Progenitor cell of endocrine pancreas (in vitro differentiated cells): ENCODE measurements at places on chromosomes 12 and 14.

GRCh38 chr14:68331426-68331825, 461.4 kb downstream of the ZFP36L1 start:
- H3K4me1 ChIP-seq, result peaks cover 13% of the 10 kb centered on the region
- H3K4me3 ChIP-seq, result no peak overlapping the region
- DNase-seq, result no peak
- H3K27ac ChIP-seq, result no peak overlapping the region

GRCh38 chr12:50933459-50934124, 18.8 kb upstream of the HIGD1C start:
- peaks cover 26% of the 10 kb centered on the region for H3K4me1 ChIP-seq
- H3K27ac ChIP-seq, result no peak overlapping the region
- no peak overlapping the region for H3K4me3 ChIP-seq
- peaks cover 1% of the 10 kb centered on the region for H3K36me3 ChIP-seq

DNA sequence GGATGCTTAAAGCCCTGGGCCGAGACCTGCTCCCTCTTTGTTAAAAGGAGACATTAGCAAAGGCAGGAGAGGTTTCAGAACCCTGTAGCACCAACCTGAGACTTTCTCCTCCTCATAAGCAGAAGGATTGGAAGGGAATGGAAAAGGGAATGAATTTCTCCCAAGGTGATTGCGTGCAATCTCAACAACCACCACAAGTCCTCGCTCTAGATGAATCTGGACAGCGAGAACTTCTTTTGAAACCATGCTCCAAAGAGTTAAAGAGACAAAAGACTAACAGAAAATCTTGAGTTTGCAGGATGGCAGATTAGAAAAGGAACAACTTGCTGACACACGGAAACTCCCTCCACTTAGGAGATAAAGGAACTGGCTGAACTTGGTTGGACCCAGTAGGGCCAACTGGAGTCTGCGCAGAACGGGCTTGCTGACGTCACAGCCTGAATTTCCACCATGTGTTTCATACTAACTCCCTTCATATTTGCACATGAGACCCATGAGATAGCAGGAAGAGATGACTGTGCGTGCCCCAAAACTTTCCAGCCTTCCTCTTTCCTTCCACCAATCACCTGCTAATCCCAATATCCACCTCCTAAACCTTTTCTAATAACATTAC, 137.0 kb downstream of the PTPN11 start:
- H3K27me3 ChIP-seq, result peaks cover 21% of the 10 kb centered on the region
- H3K4me3 ChIP-seq, result no peak overlapping the region
- no peaks in the 10 kb centered on the region for H3K36me3 ChIP-seq
- no peak for DNase-seq
- H3K4me1 ChIP-seq, result no peaks in the 10 kb centered on the region

DNA sequence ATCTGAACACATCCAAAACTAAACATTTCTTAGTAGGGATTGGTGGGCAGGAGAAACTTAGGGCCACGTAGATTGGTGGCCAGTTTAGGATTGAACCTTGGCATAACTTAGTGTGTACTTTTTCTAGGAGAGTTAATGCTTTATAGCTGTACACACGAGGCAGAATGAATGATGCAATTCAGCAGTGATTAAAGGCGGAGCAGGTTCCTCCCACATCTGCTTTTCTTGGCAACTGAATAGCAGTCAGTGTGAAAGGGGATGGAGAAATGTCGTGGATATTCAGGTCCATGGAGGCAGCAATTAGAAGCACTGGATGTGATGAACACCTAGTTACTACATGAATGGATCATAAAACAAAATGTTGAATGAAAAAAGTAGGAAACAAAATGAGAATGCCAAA, 493.8 kb downstream of the FUT8 start:
- DNase-seq, result no peak
- H3K27me3 ChIP-seq, result no peaks in the 10 kb centered on the region
- no peaks in the 10 kb centered on the region for H3K4me1 ChIP-seq
- no peak overlapping the region for H3K4me3 ChIP-seq

DNA sequence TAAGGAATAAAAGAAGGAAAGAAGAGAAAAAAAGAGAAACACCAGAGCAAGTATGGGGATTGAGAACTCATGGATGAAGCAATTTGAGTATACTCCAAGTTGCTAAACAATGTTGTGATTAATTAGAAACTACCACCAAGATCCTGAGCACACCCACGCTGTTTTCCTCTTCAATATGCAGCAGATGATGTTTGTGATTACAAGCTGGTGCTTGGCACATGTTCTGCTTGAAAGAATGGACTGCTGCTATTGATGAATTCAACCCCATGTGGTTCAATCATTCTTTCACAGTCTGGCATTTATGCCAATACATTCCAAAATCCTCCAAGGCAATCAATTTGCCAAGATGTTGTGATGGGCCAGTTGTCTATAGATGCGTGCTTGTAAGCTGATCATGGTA, 146.8 kb downstream of the SLC2A13 start:
- no peaks in the 10 kb centered on the region for H3K4me1 ChIP-seq
- no peak overlapping the region for H3K27ac ChIP-seq
- no peaks in the 10 kb centered on the region for H3K36me3 ChIP-seq
- H3K4me3 ChIP-seq, result no peak overlapping the region

DNA sequence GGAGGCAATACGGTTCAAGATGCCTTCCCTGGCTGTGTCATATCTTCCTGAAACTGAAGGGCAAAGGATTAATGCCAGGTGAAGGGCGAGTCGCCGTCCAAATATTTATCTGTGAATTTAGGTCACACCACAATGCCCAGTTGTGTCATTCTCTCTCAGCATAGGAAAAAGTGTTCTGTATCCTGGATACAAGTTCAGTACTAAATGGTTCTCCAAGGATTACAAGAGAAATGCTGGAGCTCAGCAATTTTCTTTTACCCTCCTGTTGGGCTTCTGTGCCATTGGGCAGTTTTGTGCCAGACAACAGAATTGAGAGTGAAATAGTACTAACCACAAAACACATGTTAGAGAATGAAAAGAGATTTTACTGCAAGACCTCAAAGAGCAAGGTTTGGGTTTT, 493.9 kb downstream of the EGLN3 start:
- H3K4me3 ChIP-seq, result no peak overlapping the region
- no peak overlapping the region for H3K27ac ChIP-seq
- H3K36me3 ChIP-seq, result no peaks in the 10 kb centered on the region
- DNase-seq, result no peak
- H3K4me1 ChIP-seq, result peaks cover 8% of the 10 kb centered on the region

DNA sequence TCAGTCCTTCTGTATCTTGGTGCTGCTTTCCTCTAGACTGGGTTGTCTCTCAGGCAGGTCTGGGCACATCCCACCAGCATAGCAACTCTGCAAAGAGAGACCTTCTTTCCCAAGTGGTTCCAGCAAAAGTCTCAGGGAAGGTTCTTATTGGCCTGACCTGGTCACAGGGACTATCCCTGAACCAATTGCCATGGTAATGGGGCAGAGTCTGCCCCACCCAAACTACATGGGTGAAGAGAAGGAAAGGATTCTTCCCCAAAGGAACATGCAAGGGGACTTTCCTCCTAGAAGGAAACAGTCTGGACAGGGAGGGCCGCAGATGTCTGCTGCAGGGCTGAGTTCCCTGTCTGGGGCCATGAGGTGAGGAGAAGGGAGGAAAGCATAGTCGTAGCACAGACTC, 122.2 kb upstream of the NCOR2 start:
- no peak for DNase-seq
- H3K4me1 ChIP-seq, result peaks cover 13% of the 10 kb centered on the region
- peaks cover 6% of the 10 kb centered on the region for H3K27me3 ChIP-seq
- no peak overlapping the region for H3K27ac ChIP-seq

GRCh38 chr12:12582193-12582881, 19.7 kb upstream of the DUSP16 start:
- no peak overlapping the region for H3K27ac ChIP-seq
- DNase-seq, result no peak
- H3K36me3 ChIP-seq, result no peaks in the 10 kb centered on the region
- H3K27me3 ChIP-seq, result no peaks in the 10 kb centered on the region
- H3K4me3 ChIP-seq, result no peak overlapping the region

- no peak overlapping the region for H3K27ac ChIP-seq
- no peak overlapping the region for H3K4me3 ChIP-seq
- H3K36me3 ChIP-seq, result no peaks in the 10 kb centered on the region
- H3K27me3 ChIP-seq, result peaks cover 15% of the 10 kb centered on the region
- DNase-seq, result no peak
- no peaks in the 10 kb centered on the region for H3K4me1 ChIP-seq
Observed at GRCh38 chr12:103879048-103879692, 38.1 kb upstream of the NT5DC3 start.

DNA sequence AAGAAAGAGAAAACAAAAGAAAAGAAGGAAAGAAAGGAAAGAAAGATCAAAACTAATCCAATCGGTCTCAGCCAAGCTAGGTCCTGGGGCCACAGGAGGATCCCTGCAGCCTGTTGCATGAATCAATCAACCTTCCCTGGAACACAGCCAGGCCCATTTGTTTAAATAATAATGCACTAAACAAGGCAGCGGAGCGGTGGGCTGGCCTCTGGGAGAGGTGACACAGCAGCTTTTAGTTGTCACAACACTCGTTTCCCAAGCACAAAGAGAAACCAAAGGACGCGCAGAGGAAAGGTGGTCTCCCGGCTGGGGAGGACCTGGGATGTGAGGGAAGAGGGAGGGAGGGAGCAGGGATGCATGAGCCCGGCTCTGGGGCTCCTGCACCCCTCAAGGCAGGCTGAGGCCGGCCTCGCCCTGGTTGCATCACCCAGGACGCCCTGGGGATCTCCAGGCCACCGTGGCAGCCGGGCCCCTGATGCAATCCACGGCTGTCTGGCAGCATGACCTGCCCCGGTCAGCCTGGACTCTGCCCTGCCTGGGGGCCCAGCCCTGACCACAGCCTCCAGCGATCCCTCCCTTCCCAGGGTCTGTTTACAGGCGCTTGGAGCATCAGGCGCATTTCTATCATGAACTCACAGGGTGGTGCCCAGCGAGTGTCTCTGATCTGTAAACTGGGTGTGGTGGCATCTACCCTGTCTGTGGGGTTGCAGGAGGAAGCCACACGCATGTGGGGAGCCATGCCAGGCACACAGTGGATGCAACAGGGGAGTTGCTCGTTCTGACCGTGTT, 32.5 kb downstream of the MMP17 start:
- no peaks in the 10 kb centered on the region for H3K36me3 ChIP-seq
- H3K4me1 ChIP-seq, result peaks cover 13% of the 10 kb centered on the region
- peaks cover 13% of the 10 kb centered on the region for H3K27me3 ChIP-seq
- no peak overlapping the region for H3K4me3 ChIP-seq
- H3K27ac ChIP-seq, result peak overlapping the region; percentile 93

- DNase-seq, result no peak
- H3K27me3 ChIP-seq, result no peaks in the 10 kb centered on the region
- H3K4me3 ChIP-seq, result peak overlapping the region; percentile 92
- H3K27ac ChIP-seq, result peak overlapping the region; percentile 100
- peaks cover 36% of the 10 kb centered on the region for H3K4me1 ChIP-seq
- peaks cover 4% of the 10 kb centered on the region for H3K36me3 ChIP-seq
Observed at GRCh38 chr12:122421187-122421820, 1.2 kb downstream of the CLIP1 start.

GRCh38 chr12:118064608-118065007, 3.6 kb upstream of the WSB2 start:
- H3K27ac ChIP-seq, result peak overlapping the region; percentile 15
- H3K36me3 ChIP-seq, result peaks cover 9% of the 10 kb centered on the region
- peak overlapping the region; percentile 32 for H3K4me3 ChIP-seq
- peaks cover 25% of the 10 kb centered on the region for H3K4me1 ChIP-seq
- no peak for DNase-seq

- no peak for DNase-seq
- no peak overlapping the region for H3K27ac ChIP-seq
- peaks cover 56% of the 10 kb centered on the region for H3K27me3 ChIP-seq
- peaks cover 12% of the 10 kb centered on the region for H3K4me1 ChIP-seq
- H3K36me3 ChIP-seq, result no peaks in the 10 kb centered on the region
Observed at GRCh38 chr14:38290601-38291188, 34.8 kb upstream of the CLEC14A start.

- H3K4me3 ChIP-seq, result no peak overlapping the region
- H3K27me3 ChIP-seq, result no peaks in the 10 kb centered on the region
- no peaks in the 10 kb centered on the region for H3K36me3 ChIP-seq
- H3K4me1 ChIP-seq, result peaks cover 3% of the 10 kb centered on the region
Observed at GRCh38 chr12:49793620-49794019, 34.6 kb downstream of the NCKAP5L start.

DNA sequence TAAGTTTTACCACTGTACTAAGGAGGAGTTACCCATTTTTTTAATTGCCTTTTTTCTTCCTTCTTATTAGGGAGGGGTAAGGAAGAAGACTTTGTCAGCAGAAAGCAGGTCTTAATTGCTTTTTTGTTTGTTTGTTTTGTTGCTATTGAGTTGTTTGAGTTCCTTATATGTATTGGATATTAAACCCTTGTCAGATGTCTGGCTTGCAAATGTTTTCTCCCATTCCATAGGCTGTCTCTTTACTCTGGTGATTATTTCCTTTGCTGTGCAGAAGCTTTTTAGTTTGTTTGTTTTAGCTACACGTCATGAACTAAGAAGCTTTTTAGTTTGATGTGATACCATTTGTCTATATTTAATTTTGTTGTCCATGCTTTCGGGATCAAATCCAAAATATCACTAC, 13.3 kb downstream of the SPIC start:
- no peaks in the 10 kb centered on the region for H3K4me1 ChIP-seq
- peaks cover 3% of the 10 kb centered on the region for H3K27me3 ChIP-seq
- H3K27ac ChIP-seq, result no peak overlapping the region
- H3K4me3 ChIP-seq, result no peak overlapping the region

DNA sequence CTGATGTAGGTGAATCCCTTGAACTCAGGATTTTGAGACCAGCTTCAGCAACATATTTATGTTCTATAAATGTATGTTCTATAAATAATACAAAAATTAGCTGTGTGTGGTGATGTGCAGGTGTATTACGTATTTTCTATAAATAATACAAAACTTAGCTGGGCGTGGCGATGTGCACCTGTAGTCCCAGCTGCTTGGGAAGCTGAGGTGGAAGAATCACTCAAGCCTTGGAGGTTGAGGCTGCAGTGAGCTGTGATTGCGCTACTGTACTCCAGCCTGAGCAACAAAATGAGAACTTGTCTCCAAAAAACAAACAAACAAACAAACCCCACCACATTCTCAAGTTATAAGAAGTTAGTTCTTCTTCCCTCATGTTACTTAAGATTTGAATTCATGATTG, 39.5 kb downstream of the GABARAPL1 start:
- no peaks in the 10 kb centered on the region for H3K27me3 ChIP-seq
- no peaks in the 10 kb centered on the region for H3K4me1 ChIP-seq
- H3K27ac ChIP-seq, result no peak overlapping the region
- peaks cover 3% of the 10 kb centered on the region for H3K36me3 ChIP-seq
- DNase-seq, result no peak
- H3K4me3 ChIP-seq, result no peak overlapping the region

- peaks cover 4% of the 10 kb centered on the region for H3K27me3 ChIP-seq
- no peak overlapping the region for H3K27ac ChIP-seq
- H3K36me3 ChIP-seq, result no peaks in the 10 kb centered on the region
Observed at GRCh38 chr14:74463697-74464096, 29.4 kb downstream of the NPC2 start.

DNA sequence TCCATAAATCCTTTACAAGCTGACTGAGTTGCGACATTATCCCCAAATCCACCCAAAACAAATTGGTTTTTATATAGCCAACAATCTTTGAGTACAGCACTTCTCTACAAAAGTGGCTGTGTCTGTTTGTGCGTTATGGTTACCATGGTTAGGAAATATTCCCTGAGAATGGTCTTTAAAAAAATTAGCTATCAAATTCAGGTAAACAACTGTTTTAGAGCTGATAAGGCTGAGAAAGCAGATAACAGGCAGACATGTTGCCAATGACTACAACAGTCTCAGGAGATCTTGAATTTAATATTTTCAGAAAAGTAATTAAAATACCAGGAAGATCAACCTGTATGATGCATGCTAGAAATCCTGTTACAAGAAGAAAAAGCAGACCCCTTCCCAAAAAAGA, 248.0 kb downstream of the RASSF9 start:
- no peak overlapping the region for H3K27ac ChIP-seq
- H3K4me1 ChIP-seq, result peaks cover 5% of the 10 kb centered on the region
- no peak overlapping the region for H3K4me3 ChIP-seq
- no peaks in the 10 kb centered on the region for H3K36me3 ChIP-seq
